Cerebellar nuclear complex (tissue), 1 donor: ENCODE measurements at places on chromosomes 13 and 19.

GRCh38 chr13:64347664-64348063, 2882.5 kb downstream of the PCDH9 start:
- no peak for DNase-seq

DNA sequence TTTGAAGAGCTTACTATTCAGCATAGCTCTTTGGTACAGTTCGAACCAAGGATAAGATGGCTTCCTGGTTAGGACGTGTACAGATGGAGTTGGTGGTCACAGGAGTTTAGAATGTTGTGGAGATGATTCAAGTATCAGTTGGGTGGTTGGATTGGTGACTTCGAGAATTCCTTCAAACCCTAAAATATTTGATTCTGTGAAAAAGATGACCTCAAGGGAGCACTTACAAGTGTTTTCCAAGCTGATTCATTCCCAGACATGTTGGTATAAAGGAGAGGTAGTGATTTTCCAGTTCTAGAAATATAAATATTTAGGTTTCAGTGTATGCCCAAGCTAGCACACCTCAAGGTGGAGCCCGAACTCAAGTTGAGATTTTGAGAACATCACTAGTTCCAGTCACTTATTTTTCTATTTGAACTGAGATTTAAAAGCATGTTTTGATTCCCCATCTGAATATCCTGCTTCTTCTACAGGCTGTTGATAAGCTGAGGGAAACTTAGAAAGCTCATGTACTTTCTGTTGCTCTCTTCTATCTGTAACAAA, 306.1 kb downstream of the DCT start:
- no peak for DNase-seq

GRCh38 chr19:36215276-36216123, 594 bp downstream of the ZNF146 start:
- DNase-seq = no peak

- no peak for DNase-seq
These were observed 73.5 kb upstream of the GJB6 start for GRCh38 chr13:20305587-20305986.

GRCh38 chr19:1445185-1445931, 4.6 kb upstream of the APC2 start:
- no peak for DNase-seq

DNA sequence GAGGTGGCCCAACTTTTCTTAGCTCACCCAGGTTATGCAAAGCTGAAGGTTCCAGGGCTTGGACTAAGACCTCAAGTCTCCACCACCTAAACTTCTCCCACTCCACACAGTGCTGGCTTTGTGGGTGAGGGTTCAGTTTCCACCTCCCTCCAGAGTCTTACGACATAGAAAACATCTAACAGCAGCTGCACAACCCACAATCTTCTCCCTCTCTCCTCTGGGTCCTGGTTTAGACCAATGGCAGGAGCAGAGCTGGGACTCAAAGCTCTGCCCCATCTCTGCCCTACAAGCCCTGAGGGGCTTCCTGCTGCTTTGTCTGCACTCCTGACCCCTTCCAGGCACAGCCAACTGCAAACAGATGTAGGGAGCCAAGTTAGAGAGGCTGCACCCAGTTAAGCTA, 16.0 kb downstream of the IRGC start:
- DNase-seq = no peak

DNA sequence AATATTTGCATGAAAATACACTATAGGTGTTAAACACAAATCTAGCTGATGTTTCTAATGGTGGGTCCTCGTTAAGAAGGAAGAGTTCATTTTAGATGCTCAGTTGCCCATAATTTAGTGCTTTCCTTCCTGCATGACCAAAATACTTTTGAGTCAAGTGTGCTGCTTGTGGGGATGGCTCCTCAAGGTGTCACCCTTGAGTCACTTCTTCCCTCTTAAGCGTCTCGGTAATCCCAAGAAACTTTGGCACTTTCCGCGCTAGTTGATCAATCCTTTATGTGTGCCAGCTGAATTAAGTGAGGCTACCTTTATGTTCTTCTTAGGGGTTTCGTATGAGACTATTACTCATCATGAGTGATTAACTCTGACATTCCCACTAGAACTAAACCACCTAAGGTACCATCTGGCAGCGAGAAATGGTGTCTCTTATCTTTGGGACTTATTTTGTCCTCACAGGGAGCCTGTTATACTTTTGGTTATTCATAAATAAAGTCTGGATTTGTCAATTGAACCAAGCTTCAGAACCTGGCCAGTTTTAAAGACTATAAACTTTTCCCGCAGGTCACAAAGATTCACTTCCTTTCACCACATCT, 106.8 kb downstream of the NHLRC3 start:
- DNase-seq = no peak

GRCh38 chr19:1849886-1850398, 1.7 kb upstream of the REXO1 start:
- DNase-seq = no peak

DNA sequence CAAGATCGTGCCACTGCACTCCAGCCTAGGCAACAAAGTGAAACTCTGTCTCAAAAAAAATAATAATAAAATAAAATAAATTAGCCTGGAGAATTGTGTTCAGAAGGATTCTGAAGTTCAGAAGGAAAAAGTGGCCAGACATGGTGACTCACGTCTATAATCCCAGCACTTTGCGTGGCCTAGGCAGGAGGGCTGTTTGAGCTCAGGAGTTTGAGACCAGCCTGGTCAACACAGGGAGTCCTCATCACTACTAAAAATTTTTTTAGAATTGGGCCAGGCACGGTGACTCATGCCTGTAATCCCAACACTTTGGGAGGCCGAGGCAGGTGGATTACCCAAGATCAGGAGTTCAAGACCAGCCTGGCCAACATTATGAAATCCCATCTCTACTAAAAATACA, 6.0 kb downstream of the RDH8 start:
- DNase-seq = no peak

GRCh38 chr19:1113030-1113985, 9.5 kb downstream of the GPX4 start:
- no peak for DNase-seq

DNA sequence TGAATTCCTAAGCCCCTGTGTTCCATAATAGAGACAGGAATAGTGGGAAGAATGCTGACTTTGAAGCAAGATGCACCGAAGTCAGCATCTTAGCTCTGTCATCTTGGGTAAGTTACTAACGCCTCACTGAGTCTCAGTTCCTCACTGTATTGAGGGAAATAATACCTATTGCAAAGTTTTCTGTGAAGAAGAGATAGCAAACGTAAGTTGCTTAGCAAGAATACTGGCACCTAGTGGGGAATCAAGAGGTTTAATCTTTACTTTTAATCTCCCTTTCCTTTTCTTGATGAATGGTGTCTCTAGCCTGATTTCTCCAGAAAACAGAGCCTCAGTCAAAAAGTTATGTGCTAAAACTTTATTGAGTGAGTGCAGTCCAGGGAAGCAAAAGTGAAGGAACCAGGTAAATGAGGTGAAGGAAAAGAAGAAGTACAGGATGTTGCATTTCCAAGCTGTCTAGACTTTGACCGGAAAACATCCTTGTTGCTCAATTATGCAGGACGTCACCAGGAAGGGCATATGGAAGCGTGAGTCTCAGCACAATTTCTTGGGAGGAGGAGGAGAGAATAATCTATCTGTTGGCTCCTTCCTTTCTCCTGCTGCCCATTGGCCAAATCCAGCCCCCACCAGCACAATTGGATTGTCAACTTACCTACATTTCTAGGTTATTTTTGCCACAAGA, 210.0 kb downstream of the B3GLCT start:
- DNase-seq = no peak

GRCh38 chr13:104327211-104327610, 1261.0 kb upstream of the SLC10A2 start:
- no peak for DNase-seq

- no peak for DNase-seq
These were observed 85.2 kb upstream of the SPATA13 start for GRCh38 chr13:24075137-24075975.

- no peak for DNase-seq
These were observed 389.4 kb downstream of the RFC3 start for GRCh38 chr13:34207334-34207733.

DNA sequence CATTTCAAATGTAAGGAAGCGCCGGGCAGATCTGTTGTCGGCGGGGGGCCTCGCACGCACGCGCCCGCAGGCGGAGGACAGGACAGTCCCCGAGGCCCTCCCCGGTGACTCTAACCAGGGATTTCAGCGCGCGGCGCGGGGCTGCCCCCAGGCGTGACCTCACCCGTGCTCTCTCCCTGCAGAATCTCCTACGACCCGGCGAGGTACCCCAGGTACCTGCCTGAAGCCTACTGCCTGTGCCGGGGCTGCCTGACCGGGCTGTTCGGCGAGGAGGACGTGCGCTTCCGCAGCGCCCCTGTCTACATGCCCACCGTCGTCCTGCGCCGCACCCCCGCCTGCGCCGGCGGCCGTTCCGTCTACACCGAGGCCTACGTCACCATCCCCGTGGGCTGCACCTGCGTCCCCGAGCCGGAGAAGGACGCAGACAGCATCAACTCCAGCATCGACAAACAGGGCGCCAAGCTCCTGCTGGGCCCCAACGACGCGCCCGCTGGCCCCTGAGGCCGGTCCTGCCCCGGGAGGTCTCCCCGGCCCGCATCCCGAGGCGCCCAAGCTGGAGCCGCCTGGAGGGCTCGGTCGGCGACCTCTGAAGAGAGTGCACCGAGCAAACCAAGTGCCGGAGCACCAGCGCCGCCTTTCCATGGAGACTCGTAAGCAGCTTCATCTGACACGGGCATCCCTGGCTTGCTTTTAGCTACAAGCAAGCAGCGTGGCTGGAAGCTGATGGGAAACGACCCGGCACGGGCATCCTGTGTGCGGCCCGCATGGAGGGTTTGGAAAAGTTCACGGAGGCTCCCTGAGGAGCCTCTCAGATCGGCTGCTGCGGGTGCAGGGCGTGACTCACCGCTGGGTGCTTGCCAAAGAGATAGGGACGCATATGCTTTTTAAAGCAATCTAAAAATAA, 18.2 kb downstream of the IL17D start:
- DNase-seq = no peak

- DNase-seq = no peak
These were observed 14.2 kb downstream of the PLEKHJ1 start for GRCh38 chr19:2221918-2222317.

- no peak for DNase-seq
These were observed 231.2 kb downstream of the ZIC5 start for GRCh38 chr13:99740251-99740979.

DNA sequence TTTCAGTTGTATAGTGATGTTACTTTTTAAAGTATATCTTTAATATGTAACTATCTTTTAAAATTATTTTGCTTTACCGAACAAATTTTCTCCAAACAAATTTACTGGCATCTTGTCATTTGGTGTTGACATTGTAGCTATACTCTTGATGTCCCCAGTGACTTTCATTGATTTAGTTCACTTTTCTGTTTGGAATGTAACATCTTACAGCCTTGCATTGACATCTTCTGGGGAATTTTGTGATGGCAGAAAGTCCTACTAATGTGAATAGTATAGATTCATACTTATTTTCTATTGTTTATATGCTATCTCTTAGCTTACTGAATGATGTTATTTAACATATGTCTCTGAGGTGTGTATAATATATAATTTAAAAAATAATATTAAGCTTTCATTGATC, 800.9 kb upstream of the ATXN8OS start:
- no peak for DNase-seq

DNA sequence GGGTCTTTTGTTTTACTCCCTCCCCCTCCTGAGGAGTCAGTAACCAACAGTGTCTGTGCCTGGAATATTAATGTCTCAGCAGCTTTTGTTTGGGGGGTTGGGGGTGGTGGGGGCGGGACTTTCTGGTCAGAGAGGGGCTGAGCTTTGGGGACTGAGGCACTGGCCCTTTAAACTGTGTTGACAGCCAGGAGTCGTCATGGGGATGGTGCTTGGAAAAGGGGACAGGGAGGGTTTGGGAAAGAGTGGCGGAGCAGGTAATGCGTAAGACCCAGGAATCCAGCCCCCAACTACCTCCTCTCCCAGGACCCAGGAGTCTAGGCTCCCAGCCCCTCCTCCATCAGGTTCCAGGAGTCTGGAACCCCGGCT, 5.2 kb downstream of the CADM4 start:
- peak; percentile 44 for DNase-seq

- DNase-seq = no peak
These were observed 194.3 kb downstream of the GPC6 start for GRCh38 chr13:93420887-93421286.

- DNase-seq = no peak
These were observed 12.0 kb downstream of the KHSRP start for GRCh38 chr19:6412447-6413091.

DNA sequence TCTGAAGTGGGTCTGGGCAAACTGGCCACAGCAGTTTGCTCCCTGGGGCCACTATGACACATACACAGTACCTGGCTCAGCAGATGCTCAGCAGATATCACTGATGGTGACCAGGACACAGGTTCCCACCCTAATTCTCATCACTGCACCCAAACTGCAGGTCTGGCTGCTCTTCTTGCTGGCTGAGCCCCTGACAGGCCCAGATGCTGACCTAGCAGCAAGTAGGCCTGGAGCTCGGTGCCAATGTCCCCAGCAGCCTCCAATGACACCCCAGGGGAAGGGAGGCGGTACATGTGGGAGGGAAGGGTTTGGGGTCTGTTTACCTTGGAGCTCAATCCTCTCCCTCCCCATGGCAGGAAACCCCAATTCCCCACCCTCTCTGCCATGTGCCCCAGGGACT, 5.1 kb downstream of the UBE2S start:
- no peak for DNase-seq

DNA sequence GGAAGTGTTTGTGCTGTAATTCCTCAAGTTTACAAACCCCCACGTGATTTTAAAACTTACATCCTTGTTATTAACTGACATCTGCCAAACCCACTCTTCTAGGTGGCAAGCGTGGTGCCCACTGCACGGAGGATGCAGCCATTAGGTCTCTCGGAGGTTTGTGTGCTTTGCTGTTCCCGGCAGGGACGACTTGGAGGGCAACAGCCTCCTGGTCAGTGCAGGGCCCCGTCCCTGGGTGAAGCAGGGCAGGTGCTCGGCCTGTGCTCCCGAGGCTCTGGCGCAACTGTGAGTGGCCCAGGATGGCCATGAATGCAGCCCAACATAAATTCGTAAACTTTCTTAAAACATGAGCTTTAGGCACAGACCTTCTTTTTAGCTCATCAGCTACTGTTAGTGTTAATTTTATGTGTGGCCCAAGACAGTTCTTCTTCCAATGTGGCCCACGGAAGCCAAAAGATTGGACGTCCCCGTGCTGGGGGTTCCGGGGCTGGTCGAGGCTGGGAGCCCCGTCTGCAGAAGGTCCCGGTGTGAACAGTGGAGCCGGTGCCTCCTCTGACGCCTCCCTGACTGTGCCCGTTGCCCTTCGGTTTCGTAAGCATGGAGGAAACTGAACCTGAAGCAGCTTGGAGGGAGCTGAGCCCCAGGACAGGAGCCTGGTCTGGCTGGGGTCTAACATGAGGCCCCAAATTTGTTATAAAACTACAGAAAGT, 11.9 kb downstream of the GAS6 start:
- DNase-seq = no peak

DNA sequence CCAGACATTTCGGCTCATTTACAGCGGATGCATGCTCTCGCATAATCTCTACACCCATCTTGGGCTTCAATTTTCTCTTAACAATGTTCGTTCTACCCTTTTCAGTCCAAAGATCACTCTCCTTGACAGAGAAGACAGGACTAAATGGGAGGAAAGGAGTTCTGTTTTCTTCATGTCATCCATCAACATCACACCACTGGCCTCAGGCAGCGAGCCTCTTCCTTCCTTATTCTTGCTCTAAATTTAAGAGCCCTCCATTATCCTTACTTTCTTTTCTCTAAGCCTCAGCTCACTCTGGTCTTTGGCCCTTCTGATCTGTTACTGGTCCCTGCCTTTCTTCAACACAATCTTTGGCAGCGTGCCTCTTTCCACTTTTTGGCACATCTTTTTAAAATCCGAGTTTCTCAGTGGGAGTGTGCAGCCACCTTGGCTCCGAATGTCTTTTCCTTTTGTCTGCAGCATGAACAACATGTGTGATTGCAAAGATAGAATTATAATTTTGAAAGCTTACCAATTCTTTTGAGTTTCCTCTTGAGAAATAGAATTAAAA, 98.7 kb downstream of the FAM216B start:
- DNase-seq = no peak
